ENCODE measurements at places on chromosomes 7 and 10.
A peak's percentile ranks its signal among the peaks of the same experiment; 100 is the strongest.

- no peak for DNase-seq
Measured at GRCh38 chr10:31926765-31927564, 1.7 kb downstream of the ARHGAP12 start.

- DNase-seq: peak; percentile 69
Measured at GRCh38 chr10:7258948-7259523, 151.8 kb downstream of the SFMBT2 start.

- no peak for DNase-seq
Measured at GRCh38 chr10:112912410-112912928, 37.6 kb upstream of the TCF7L2 start.

GRCh38 chr10:73873838-73874215 is 528 bp downstream of the CAMK2G start:
- DNase-seq: peak; percentile 71

DNA sequence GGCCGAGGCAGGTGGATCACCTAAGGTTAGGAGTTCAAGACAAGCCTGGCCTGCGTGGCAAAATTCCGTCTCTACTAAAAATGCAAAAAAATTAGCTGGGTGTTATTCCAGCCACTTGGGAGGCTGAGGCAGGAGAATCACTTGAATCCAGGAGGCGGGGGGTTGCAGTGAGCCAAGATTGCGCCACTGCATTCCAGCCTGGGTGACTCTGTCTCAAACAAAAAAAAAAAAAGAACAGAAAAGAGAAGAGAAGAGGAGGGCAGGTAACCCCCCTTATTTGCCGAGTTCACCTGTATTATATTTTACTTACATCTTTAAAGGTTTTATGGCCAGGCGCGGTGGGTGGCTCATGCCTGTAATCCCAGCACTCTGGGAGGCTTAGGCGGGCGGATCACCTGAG is 91.7 kb downstream of the RNF216 start:
- DNase-seq: no peak

DNA sequence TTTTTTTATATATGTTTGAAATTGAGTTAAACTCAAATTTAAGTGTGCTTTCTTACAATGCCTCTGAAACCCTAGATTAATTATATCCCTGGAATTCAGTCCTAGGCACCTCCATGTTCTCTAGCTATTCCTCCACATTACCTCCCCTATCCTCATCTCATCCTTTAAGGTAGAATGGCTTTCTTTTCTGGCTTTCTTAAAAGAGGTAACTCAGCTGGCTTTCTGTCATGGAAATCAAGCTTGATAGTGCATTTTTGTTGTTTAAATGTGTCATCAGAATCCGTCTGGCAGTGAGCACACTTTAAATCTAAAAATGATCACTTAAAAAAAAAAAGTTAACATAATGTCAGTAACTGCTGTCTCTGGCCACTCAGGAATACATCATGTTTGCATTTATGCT is 42.2 kb downstream of the AHR start:
- DNase-seq: no peak

DNA sequence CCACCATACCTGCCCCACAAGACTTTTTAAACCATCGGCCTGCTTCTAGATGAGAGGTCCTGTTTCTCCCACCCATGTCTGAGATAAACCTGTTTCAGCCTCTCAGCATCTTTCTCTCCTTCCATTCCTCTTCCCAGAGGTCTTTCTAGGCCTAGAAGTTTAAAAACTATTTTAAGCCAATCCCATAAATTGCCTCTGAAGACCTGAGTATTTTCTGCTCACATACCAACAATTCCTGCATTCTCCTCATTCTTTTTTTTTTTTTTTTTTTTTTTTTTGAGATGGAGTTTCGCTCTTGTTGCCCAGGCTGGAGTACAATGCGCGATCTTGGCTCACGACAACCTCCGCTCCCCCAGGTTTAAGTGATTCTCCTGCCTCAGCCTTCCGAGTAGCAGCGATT is 262.9 kb upstream of the AUTS2 start:
- no peak for DNase-seq

- no peak for DNase-seq
Measured at GRCh38 chr7:157785486-157786186, 448.8 kb downstream of the DNAJB6 start.

- no peak for DNase-seq
Measured at GRCh38 chr10:69049566-69049961, 38.3 kb upstream of the SRGN start.

DNA sequence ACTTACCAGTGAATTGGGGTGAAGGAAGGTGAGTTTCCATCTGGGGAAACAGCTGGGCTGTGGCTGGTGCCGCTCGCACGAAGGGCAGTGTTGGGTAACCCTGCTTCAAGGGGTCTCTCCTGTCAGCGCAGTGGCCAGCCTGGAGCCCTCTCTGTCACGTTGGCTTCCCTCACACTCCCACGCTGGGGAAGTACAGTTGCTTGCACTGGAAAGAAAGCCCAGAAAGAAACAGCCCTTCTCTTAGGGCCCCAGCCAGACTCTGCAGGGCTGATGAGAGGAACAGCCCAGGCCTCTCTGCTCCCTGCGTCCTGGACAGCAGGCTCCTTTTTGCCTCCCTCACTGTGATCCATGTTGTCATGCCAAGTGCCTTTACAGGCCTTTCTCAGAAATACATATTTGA is 40.3 kb upstream of the TRIM8 start:
- DNase-seq: no peak

DNA sequence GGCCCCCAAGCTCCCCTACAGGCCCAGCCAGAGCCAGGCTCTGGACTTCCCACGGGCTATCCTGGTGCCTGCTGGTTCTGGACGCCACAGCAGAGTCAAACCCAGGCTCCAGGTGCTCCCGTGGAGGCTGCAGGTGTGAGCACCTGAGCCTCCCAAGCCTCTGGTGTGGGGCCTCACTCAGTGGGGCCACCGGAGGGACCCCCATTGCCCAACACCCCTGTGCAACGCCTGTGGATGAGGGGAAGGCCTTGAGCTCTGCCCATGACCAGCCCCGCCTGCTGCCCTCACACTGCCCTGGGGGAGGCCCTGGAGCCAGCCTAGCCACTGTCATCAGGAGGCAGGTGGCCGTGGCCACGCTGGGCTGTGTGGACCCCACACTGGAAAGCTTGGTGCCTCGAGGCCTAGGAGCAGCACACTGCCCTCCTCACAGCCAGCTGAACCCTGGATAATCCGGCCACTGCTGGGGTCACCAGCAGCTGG is 229.3 kb downstream of the MAD1L1 start:
- no peak for DNase-seq

- no peak for DNase-seq
Measured at GRCh38 chr7:156015237-156016020, 203.2 kb upstream of the SHH start.

DNA sequence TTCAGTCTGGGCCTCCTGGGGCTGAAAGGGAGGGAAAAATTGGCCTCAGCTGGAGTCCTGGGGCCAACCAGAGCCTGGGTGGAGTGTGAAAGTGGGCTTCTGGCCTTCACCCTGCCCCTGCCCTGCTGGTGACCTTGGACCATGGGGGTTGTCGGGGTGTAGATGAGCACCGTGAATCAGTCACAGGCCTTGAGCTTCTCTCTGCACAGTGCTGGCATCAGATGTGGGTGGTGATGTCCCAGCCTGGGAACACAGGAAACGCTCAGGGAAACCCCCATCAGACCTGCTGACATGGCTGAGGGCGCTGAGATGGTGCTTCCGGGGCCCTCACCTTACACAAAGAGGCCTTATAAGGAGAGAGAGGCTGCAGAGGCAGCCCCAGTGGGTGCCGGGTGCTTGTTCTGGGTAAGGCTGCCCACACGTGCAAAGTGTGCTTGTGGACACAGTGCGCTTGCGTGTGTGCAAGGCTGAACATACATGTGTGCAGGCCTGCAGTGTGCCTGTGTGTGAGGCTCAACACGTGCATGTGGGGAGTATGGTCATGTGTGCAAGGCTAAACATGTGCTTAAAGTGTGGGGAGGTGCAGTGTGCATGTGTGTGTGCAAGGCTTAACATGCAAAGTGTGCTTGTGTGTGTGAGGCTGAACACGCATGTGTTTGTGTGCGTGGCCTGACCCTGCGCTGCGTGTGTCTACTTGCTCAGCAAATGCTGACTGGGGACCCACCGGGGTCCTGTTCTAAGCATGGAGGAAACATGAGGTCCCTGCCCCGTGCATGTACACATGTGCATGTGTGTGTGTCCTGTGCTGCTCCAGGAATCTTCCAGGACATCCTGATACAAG is 6.5 kb downstream of the ARPC1B start:
- peak; percentile 82 for DNase-seq

- DNase-seq: peak; percentile 49
Measured at GRCh38 chr7:30276203-30276900, 8.0 kb upstream of the ZNRF2 start.

GRCh38 chr10:86082556-86082955 is 284.0 kb downstream of the GRID1 start:
- no peak for DNase-seq

- DNase-seq: no peak
Measured at GRCh38 chr7:131020759-131021261, 286.8 kb upstream of the KLF14 start.

DNA sequence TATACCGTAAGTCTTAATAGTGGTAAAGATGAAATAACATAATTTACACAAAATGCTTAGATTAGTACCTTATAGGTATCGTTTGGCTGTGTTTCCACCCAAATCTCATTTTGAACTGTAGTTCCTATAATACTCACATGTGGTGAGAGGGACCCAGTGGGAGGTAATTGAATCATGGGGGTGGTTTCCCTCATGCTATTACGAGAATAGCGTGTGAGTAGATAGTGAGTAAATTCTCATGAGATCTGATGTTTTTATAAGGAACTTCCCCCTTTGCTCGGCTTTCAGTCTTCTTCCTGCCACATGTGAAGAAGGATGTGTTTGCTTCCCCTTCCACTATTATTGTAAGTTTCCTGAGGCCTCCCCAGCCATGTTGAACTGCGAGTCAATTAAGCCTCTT is 426.3 kb upstream of the POT1 start:
- no peak for DNase-seq

DNA sequence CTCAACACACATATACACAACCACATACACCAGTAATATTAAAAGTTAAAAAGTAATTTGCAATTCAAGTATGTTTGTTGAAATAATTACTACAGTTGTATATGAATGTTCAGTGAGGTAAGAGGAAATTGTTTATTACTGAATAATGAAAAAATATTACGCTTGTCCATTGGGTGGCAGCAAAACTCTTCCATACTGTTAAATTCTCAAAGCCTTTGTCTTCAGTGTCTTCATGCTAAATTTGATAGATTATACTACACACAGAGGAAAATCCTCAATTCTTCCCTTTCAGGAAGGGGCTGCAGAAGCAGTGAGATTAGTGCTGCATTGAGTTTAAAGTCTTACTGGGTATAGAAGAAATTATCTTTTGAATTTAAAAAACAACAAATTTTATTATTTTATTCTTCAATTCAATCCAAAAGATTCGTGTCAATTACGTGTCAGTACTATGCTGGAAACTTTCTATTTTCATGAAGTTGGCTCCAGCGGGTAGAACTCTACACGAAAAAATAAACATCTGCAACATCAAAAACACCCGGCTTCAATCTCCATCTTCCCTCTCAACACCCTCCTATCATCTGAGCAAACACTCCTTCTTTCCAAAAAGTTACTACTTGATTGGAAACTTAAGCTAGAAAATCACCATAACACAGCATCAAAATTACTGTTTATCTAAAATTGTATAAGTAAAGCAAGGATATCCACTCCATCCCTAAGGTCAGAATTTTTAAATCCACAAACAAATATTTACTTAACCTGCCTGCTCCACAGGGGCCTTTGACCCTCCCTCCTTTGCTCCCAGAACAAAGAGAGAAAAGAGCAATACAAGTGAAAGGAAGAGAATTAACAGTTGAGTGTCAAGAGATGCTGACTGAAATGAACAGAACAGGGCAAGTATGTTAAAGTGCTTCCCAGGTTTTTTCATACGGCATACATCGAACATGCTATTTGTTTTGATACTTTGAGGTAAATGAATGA is 37.0 kb upstream of the TES start:
- peak; percentile 40 for DNase-seq

GRCh38 chr10:83625831-83626360 is 513.4 kb upstream of the GHITM start:
- no peak for DNase-seq

Measured in GM20000 (cell line).